Brain (organoid and tissue), 16 donors: ENCODE measurements at places on chromosomes 7 and 10.

- DNase-seq, result no peak
Observed at GRCh38 chr10:59004392-59004791, 172.1 kb upstream of the PHYHIPL start.

DNA sequence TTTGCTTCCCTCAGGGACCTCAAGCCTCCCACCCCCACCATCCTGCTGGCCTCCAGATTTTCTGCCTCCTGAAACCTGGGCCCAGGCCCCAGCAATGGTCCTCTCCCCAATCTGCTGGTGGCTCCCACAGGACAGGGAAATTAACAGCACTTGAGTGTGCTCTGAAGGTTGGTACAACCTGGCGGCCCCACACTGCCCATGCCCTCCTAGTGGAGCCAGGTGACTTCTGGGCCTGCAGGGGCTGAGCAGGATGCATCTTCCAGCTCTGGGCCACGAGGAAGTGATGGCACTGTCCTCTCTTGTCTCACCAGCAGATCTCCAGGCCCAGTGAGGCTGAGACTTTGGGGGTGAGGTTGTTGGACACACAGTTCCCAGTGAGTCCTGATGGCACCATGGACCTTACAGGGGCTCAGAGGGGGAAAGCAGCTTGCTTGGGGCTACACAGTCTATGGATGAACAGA is 3.6 kb upstream of the ZMIZ1 start:
- no peak for DNase-seq

DNA sequence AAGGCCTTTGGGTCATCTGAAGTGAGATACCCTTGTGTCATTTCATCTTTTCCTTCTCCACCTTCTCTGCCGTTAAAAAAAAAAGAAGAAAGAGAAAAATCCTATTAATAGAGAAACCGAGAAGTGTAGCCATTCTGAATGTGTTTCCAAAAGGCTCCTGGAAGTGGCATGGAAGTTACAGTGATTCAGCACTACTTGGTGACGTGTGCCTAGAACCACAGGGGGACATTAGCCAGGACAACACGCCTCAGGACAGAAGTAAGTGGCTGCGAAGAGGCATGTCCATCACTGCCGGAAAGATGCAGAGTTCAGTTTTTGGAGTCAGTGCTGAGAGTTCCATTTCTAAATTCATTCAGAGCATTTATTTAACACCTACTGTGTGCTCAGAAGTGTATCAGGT is 6.3 kb downstream of the HTRA1 start:
- DNase-seq, result no peak

GRCh38 chr10:116169782-116170445 is 103.1 kb downstream of the GFRA1 start:
- no peak for DNase-seq
